ENCODE measurements at places on chromosomes 11 and 22. TPM values are rescaled to one million over a fixed set of nuclear protein-coding genes. Genes with fewer than 3 reads are reported as not detected.

GRCh38 chr11:2195756-2196088, 24.1 kb upstream of the TH start:
- ATAC-seq: no peak

Gene SPINDOC
- total RNA-seq: 4.4 TPM

Gene DDTL
- 1.7 TPM for total RNA-seq

Gene TMEM191B
- total RNA-seq: 3.0 TPM

Gene OR4A47
- not detected for total RNA-seq

DNA sequence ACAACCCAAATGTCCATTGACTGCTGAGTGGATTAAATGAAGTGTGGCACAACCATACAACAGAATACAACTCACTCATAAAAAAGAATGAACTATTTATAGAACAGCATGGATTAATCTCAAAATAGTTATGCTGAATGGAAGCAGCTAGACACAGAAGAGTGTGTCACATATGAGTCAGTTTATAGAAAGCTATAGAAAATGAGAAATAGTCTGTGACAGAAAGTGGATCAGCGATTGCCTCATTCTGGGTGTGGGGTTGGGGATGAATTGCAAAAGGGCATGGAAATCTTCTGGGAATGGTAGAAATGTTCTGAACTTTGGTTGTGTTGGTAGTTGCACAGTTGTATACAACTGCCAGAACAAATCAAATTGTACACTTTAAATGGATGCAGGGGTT, 37.4 kb downstream of the PRR5L start:
- peak; percentile 92 for ATAC-seq

Gene XPNPEP3
- 14.3 TPM for total RNA-seq

GRCh38 chr22:25083807-25084200, 115.9 kb upstream of the CRYBB3 start:
- no peak for ATAC-seq

Gene VSIG10L2
- not detected for total RNA-seq

Gene OR52I2
- total RNA-seq: not detected

- no peak for ATAC-seq
Measured at GRCh38 chr22:49284056-49284784, 543.5 kb downstream of the BRD1 start.

Gene KRTAP5-2
- not detected for total RNA-seq

DNA sequence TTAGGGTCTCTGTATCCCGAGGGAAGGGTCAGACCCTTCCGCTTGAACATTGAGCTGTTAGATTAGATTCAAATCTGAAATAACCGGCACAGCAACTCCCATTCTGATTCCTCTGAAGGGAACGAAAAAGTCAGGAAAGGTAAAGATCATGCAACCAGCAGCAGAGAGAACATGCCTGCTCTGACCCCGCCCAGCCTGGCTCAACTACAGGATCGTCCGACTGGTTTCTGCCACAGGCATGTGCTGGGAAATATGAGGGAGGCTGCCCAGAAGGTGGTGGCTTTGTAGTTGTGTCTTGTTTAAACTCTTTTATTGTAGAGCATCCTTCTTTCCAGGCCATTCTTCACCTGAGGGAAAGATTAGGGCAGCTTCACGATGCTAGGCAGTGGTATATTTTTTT, 5.0 kb upstream of the MTNR1B start:
- ATAC-seq: peak; percentile 96

GRCh38 chr22:41902016-41902415, 12.9 kb downstream of the SHISA8 start:
- ATAC-seq: no peak

DNA sequence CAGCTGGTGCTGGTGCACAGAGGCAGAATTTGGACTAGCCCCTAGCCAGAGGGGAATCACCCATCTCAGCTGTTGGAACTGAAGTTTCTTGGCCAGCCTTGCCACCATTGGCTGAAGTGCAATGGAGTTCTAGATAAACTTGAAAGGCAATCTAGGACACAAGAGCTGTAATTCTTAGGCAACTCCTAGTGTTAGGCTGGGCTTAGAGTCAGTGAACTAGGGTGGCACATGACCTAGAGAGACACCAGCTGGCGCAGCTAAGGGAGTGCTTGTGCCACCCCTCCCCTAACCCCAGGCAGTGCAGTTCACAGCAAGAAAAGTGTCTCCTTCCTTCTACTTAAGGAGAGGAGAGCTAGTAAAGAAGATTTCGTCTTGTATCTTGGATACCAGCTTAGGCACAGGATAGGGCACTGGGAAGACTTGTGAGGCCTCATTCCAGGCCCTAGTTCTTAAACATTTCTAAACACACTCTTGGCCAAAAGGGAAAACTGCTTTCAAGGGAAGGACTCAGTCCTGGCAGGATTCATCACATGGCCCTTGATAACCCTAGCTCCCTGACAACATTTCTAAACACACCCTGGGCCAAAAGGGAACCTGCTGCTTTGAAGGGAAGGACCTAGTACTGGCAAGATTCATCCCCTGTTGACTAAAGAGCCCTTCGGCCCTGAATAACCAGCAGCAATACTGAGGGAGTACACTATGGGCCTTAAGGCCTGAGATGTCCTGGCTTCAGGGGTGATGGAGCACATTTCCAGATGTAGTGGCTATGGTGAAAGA, 53.4 kb downstream of the XRRA1 start:
- no peak for ATAC-seq

Gene BAIAP2L2
- total RNA-seq: 4.5 TPM

DNA sequence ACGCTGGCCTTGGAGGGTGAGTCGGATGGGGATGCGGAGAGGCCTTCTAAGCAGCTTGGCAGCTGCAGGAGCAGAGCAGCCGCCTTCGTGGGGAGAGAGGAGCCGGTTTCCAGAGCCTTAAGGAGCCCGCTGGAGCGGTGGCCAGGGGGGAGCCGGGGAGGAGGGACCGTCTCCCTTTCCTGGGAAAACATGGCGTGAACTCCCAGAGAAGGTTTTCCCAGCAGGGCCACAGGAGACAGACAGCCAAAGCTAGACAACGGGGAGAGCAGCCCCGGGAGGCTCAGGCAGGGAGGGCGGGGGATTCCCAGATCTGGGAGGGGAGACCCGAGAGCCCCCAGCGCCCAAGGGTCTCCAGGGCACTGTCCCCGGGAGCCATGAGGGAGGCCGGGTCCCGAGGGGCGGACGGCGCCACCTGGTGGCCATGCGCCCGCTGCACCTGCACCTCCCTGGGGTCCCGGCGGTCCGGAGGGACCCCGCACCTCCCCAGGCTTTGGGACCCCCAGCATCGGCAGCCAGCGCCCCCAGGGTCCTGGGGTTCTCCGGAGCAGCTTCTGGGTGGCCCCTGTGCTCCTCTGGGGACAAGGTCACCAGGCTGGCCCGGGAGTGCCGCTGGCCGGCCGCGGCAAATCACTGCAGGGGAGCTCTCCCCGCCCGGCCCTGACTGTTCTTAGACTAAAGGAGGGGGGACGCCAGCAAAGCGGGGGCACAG, 2.4 kb upstream of the SYT8 start:
- no peak for ATAC-seq

Gene KIF18A
- 5.4 TPM for total RNA-seq

DNA sequence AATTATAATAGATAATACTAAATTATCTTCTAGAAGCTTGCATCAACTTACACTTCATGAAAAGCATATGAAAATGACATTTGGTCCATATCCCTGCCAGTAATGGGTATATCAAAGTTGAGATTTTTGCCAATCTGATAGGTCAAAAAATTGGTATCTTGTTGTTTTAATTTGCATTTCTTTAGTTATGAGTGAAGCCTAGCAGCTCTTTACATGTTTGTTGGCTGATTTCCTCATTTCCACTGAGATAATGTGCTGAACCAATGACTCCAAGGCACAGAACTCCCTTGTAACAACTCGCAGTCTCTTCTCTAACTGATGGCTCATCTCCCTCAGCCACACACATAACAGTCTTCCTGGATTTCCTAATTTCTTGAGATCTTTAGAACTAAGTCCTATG, 175.3 kb upstream of the SESN3 start:
- ATAC-seq: no peak

- ATAC-seq: no peak
Measured at GRCh38 chr11:120780239-120780638, 243.7 kb upstream of the TBCEL start.

GRCh38 chr11:128195057-128195751, 392.2 kb downstream of the ETS1 start:
- ATAC-seq: no peak

DNA sequence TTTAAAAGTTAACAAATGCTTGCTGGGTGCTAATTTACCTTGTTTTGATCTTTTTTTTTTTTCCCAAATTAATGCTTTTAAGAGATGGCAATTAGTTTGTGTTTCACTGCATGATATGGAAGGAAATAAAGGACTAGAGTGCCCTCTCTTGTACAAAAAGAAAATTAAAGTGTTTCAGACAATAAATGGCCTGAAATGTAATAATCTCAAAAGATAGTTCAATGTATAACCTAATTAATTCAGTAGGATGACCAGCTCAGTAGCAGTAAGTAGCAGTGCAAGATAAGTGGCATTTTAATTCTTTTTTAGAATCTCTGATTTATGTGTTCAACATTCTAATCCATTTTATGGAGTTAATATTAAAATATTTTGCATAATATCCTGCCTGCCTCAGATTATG, 39.9 kb upstream of the MYO18B start:
- ATAC-seq: no peak
